Lower leg skin (tissue), 4 donors: ENCODE measurements at places on chromosomes 12 and 14. TPM values are rescaled to one million over a fixed set of nuclear protein-coding genes. Genes with fewer than 3 reads are reported as not detected.
A peak's percentile ranks its signal among the peaks of the same experiment; 100 is the strongest.

GRCh38 chr14:72701605-72702004 is 192.3 kb downstream of the DPF3 start:
- peak; percentile 22 for DNase-seq

DNA sequence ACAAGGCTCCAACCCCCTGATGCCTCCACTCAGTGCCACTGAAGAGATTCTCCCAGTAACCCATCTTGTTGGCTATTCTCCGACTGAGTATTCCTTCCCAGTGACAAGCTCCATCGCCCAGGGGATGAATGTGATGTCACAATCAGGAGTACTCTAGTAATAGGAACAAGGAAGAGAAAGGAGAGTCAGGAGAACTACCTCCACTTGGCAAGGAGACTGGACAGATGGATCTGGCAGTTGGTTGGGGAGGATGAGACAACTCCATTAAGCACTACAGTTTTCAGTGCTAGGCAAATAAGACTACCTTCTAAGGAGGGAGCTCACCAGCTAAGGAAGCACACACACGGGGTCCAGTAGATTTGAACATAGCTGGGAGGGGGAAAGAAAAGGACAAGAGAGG is 5.3 kb downstream of the RNF41 start:
- DNase-seq, result no peak

The ANKRD33 gene
- total RNA-seq, result not detected

DNA sequence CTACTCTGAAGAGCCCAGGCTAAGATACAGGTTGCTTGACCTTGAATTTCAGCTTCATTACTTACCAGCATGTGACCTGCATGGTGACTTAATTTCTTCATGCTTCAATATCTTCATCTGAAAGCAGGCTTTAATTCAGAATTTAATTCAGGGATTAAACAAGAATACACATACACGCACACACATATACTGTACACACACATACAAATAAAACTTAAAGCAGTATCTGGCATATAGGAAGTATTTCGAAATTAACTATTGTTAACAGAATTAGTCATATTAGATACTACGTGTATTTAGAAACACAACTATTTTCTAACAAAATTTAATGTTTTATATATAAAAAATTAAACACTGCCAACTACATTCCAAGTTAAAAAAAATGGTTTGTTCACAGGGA is 640.3 kb downstream of the SLC6A15 start:
- no peak for DNase-seq

DNA sequence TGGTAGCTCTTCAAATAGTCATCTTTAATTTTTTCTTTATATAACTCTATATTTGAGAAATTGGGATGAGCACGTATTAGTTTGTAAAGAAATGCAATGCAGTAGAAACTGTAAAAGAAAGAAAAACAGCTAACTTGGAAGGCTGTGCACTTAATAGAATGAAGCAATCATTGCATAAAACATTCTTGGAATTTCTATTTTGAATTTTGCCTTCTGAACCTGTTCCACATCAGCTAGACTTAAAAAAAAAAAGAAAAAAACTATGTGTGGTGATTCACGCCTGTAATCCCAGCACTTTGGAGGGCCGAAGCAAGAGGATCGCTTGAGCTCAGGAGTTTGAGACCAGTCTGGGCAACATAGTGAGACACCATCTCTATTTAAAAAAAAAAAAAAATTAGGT is 29.4 kb downstream of the SCN8A start:
- DNase-seq, result no peak

DNA sequence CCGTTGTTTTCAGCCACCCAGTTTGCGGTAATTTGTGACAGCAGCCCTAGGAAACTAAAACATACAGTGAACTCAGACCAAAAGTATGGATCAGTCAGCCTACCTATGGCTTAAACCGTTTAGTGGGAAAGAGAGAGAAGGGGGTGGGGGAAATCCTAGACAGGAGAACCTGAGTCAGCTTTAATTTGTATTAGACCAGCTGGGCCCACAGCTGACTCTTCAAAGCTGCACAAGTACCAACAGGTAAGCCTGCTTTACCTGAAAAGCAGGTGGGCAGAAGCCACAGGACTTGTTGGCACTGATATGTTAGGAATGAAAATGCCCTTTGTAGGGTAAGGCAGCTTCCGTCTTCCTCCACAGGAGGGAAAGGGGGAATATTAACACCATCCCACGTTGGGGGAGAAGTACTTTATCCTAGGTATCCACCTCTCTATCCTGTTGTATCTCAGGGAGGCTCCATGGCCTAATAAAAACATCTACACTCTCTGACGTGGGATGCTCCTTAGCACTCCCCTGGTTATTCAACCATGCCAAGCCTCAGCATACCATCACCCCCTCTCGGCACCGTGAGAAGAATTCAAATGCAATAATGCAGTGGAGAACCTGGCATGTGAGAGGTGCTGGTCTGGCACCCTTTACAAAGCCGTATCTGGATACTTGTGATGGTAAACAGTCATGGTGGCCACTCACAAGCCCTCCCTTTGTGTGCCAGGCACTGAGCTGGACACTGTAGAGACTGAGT is 70.3 kb downstream of the STON2 start:
- peak; percentile 64 for DNase-seq

The TEAD4 gene
- total RNA-seq, result 14.8 TPM

The SPTLC2 gene
- 19.9 TPM for total RNA-seq

DNA sequence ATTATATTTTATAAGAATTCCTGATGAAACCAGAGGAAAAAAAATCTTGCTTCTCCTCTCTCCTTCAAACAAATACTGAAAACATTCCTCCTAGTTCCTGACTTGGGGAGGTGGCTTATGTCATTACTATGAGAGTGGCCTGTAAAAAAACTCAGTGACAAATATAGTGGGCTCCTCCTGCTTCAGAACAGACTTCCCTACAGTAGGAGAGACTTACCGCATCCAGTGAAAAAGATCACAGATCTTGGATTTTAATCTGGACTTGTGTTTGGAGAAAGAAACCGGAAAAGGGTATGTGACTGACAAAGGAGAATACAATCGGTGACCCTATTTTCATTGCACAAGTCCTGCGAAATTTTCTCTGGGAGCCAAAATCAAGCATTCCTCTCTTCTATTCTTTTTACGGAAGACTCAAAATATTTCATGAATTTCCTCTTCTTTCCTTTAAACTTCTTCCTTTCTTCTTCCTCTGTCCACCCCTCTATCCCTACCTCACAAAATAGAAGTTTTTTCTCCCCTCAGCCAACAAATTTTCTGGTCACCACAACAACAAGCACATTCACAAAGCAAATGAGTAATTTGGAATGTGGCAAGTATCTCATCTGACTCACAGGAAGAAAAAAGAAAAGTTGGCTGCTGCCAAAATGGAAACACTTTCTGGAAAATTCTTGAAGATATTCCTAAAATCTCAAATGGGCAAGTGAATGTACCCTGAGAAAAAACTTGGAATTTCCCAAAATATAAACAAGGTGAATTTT is 185.1 kb upstream of the CDKN3 start:
- no peak for DNase-seq

The CBLN3 gene
- total RNA-seq, result 0.76 TPM

The SIX1 gene
- 1.0 TPM for total RNA-seq

The C12orf54 gene
- not detected for total RNA-seq

DNA sequence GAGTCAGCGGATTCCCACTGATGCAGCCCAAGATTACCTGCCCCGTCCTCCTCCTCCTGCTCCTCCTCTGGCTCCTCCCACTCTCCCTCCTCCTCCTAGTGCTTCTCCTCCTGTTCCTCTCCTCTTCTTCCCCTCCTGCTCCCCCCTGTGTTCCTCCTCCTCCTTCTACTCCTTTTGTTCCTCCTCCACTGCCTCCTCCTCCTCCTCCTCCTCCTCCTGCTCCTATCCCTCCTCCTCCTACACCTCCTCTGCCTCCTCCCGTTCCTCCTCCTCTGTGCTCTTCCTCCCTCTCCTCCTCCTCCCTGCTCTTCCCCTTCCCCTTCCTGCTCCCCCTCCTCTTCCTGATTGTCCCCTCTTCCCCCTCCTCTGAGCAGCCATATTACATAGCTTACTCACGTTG is 141.3 kb downstream of the CACNA1C start:
- DNase-seq, result no peak

DNA sequence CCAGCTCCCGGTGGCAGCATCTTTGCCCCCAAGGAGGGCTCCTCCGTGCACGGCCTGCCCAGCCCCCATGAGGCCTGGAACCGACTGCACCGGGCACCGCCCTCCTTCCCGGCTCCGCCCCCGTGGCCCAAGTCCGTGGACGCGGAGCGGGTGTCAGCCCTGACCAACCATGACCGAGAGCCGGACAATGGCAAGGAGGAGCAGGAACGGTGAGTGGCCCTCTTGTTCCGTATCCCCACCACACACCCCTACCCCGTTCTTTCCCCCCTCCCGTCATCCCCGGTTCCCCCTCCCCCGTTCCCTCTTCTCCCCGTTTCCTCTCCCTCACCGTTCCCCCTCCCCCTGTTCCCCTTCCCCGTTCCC is 28.3 kb downstream of the LRCOL1 start:
- no peak for DNase-seq

The GPR162 gene
- 1.3 TPM for total RNA-seq

DNA sequence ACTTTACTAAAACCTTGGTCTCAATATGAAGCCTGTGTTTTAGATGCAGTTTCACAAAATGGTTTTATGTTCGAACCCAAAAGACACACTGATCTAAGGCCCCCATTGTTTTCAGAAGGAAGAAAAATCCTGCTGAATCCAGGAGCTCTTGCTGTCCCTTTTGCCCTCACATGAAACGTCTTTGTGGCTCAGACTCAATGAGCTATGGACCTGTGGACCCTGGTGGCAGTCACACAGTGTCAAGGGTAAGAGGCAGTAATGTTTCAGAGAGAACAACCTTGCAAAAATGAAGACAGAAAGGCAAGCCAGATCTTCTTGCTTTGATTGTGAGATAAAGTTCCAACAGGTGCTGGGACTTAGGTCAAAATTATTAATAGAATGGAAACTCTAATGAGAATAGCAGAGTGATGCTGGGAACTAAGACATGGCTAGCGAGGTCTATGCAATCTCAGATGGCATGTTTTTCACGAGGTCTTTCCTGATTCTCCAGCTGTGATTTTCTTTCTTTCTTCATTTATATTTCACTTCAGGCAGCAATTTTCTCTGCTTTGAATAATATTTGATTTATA is 164.9 kb upstream of the SLC38A2 start:
- DNase-seq, result no peak

GRCh38 chr14:100786131-100786530 is 39.8 kb upstream of the MEG3 start:
- DNase-seq, result no peak

The KRT3 gene
- not detected for total RNA-seq
